Activated T-cell treated with anti-CD3 and anti-CD28 coated beads for 24 hours (primary cell): ENCODE measurements at places on chromosomes 11 and 22.

GRCh38 chr11:112723676-112724495, 237.3 kb upstream of the NCAM1 start:
- DNase-seq, result no peak

- DNase-seq, result no peak
These were observed 20.4 kb downstream of the MAFF start for GRCh38 chr22:38221908-38222796.

GRCh38 chr11:17986007-17986710, 26.7 kb downstream of the SERGEF start:
- DNase-seq, result no peak

DNA sequence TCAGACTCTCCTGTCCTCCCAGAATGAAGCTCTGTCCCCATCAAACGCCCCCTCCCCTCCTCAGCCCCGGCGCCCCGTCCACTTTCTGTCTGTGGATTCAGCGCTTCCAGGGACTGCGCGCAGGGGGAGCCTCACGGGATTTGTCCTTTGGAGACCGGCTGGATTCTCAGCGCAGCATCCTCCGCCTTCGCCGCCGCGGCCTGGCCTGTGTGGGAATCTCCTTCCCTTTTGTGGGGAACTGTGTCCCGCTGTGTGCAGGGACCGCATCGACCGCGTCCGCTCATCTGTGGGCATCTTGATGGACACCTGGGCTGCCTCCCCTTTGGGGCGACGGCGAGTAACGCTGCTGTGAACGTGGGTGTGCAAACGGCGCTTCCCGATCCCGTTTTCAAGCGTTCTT, 1.1 kb upstream of the SCT start:
- DNase-seq, result no peak

DNA sequence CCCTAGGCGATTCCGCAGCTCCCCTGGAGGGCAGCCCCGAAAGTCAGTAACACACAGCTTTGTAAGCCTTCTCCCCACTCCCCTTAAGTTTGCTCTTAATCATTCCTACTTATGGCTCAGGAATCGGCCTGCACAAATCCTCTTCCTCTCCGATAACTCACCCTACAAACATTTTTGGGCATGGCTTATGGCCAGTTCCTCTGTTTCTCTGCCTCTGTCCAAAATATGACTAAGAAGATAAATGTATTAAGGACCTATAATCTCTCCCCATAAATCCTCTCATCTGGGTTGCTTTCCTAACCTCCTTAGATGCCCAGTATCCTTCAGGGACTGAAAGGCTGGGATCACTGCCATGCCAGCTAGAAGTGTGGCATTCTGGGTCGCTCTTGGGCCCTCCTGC, 41.0 kb downstream of the PAMR1 start:
- no peak for DNase-seq
